ENCODE measurements at places on chromosomes 16 and 17.

DNA sequence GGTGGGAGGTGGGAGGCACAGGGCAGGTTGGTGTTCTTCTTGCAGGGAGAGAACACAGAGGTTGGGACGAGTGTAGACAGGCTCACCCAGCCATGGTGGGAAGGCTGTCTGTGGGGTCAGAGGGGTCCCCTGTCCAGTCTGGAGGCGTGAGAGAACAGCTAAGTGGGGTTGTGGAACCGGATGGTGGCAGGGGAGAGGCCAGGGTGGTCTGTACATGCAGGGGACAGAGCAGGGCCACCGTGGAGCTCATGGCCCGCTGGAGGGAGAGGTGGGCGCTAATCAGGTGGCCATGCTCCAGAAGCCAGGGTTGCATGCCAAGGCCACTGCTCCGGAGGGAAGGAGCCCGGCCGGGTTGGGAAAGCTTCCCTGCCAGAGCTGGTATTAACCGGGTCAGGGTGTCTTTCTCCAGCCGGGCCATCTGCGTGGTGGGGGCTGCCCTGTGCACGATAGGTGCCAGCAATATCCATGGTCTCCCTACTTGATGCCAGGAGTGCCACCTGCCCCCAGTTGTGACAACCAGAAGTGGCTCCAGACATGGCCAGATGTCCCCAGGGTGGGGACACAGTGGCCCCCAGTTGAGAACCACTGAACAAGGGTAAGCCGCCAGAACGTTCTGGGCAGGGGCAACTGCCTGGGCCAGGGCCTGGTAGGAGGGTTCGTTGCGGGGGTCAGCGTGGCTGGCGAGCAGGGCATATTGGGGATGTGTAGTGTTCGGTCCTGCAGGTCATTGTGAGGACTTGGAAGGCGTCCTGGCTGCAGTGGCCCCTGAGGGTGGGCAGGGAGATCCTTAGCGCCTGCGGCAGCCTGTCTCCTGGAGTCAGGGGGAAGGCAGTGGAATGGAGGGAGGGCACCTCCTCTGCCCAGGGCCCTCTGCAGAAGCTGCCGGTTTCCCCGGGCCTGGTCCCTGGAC, 5.1 kb downstream of the SNN start:
- DNase-seq = no peak

DNA sequence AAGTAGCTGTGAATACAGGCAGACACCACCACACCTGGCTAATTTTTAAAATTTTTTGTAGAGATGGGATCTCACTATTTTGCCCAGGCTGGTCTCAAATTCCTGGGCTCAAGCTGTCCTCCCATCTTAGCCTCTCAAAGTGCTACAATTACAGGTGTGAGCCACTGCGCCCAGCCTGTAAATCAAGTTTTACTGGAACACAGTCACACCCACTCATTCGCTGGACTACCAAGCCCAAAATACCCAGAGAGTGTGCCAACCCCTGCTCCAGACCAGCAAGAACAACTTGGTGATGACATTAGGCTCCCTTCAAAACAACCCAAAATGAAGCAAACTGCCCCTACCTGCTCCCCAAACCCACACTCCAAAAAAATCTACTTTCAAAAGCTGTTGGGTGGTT, 36.0 kb downstream of the TVP23A start:
- DNase-seq = no peak

DNA sequence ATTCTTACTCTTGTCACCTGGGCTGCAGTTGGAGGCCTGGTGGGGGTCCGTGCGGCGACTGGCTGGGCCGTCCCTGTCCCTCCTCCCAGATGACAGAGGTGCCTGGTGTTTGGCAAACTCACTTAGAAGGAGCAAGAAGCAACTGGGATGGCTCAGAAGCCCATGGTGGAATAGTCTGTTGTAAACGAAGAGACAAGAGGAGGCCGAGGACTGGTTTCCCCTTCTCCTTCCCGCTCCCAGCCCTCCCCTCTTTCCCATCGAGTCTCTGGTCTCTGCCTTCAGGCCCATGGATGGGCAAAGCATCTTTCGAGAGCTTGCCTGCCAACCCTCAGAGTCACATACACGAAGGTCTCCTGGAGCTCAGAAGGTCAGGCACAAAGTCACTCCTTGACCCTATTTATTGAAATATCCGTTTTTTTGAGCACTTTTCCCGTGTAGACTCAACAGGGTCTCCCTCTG, 364.4 kb downstream of the SEC14L1 start:
- no peak for DNase-seq

- no peak for DNase-seq
Measured at GRCh38 chr16:28863929-28864793, 518 bp downstream of the SH2B1 start.

GRCh38 chr16:1105888-1106620, 10.0 kb upstream of the C1QTNF8 start:
- DNase-seq = no peak

GRCh38 chr16:30121741-30122571, 1.1 kb downstream of the MAPK3 start:
- peak; percentile 86 for DNase-seq

DNA sequence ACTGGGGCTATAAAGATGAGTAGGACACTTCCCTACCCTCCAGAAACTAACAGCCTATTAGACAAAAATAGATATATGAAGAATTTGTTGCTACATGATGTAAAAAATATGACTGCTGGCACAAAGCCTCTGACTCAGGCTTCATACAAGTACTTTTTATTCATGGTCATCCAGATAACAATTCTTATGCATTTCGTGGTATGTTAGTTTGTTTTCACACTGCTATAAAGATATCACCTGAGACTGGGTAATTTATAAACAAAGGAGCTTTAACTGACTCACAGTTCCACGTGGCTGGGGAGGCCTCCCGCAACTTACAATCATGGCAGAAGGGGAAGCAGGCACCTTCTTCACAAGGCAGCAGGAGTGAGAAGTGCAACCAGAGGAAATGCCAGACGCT, 112.5 kb upstream of the HLF start:
- no peak for DNase-seq

DNA sequence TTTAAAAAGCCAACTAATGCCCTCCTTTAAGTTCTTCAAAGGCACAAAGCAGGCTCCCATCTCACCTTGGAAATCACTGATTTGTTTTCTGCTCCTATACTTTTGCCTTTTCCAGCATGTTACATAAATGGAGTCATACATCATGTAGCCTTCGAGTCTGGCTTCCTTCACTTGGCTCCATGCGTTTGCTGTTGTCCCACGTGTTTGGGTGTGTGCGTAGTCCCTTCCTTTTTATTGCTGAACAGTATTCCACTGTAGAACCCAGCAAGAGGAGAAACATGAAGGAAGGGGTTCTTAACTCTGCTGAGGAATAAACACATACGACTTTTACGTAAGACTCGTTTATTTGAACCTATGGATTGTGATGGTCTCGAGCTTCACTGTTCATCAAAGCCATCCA, 82.0 kb downstream of the GPRC5B start:
- no peak for DNase-seq

GRCh38 chr17:17613708-17614114, 22.2 kb upstream of the PEMT start:
- no peak for DNase-seq

DNA sequence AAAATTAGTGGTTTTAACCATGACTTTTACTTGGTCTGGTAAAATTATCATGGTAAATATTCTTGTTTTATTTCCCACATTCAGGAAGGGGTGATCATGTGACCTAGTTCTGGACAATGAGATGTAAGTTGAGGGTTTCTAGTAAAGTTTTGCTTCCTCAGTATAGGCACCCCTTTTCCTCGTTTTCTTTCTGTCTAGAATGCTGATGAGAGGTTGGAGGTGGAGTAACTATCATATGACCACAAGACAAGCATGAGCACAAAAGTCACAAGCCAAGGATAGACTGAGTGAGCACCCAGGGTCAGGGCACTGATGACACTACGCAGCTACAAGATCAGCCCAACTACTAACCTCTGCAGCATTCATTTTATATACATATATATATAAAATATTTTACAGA, 53.9 kb downstream of the MYO1D start:
- DNase-seq = no peak

DNA sequence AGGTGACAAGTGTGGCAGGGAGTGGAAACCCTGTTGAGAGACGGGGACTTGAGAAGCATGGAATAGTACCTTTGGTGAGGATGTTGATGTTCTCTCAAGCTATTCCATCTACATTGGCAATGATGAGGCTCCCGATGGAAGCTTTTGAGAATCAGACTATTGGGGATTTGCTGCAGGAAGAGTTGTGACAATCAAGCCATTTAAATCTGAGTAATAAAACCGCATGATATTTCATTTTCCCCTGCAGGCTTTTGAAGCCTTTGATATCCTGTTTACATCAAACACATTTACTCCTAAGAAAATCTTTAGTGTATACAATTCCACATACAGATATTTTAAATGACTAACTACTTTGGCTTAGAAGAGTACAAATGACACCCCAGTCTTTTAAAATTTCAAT, 49.0 kb upstream of the CRYM start:
- DNase-seq = no peak

DNA sequence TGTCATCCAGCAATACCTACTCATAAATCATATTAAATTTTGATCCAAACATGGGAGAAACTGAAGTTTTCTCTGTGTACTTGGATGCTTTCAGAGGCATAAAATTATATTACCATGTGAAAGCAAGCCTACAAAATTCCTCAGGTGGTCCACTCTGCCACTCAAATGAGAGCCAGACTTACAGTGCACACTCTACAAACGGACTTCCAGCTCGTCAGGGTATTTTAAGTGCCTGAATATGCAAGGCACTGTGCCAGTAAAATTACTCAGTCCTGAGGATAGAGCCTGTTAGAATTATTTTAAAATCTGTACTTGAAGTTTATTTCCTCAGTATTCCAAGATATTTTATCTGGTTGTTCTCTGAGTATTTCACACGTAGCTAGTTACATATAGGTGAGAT, 54.5 kb downstream of the TENT4B start:
- DNase-seq = no peak

DNA sequence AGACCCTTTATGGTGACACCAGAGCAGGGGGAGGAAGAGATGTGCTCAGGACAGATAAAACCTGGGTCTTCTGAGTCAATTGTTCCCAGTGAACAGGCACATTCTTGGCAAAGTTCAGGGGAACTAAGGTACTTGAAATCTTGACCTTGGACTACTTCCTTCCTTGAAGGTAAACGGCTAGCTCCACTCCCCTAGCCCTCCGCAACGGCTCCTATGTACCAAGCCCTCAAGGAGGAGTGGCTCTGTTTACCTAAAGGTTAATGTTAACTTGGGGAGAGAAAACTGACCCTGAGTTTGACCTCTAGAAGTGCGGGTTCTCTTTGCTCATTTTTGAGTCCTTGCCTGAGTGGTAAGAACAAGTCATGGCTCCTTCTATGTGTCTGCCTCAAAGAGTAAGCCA, 7.8 kb downstream of the TTLL6 start:
- no peak for DNase-seq

GRCh38 chr16:52451971-52452421, 94.9 kb downstream of the TOX3 start:
- no peak for DNase-seq

DNA sequence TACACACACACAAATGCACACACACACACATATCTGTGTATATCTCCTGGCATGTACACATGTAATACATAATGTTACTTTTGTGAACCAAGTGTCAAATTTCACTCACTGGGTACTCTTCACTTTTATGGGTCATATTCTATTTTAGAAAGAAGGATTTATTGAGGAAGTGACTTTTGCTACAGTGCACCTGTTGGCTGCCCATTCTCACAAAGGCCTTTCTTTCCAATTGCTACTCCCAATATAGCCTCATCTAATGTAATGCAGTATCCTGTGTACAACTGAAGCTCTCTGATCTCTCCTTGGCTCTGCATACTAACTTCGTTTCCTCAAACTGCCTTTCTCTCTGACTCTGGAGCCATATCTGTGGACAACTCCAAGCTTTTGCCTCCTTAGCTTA, 107.5 kb downstream of the ABCA8 start:
- no peak for DNase-seq

- DNase-seq = no peak
Measured at GRCh38 chr17:50203604-50204345, 2.3 kb upstream of the COL1A1 start.

DNA sequence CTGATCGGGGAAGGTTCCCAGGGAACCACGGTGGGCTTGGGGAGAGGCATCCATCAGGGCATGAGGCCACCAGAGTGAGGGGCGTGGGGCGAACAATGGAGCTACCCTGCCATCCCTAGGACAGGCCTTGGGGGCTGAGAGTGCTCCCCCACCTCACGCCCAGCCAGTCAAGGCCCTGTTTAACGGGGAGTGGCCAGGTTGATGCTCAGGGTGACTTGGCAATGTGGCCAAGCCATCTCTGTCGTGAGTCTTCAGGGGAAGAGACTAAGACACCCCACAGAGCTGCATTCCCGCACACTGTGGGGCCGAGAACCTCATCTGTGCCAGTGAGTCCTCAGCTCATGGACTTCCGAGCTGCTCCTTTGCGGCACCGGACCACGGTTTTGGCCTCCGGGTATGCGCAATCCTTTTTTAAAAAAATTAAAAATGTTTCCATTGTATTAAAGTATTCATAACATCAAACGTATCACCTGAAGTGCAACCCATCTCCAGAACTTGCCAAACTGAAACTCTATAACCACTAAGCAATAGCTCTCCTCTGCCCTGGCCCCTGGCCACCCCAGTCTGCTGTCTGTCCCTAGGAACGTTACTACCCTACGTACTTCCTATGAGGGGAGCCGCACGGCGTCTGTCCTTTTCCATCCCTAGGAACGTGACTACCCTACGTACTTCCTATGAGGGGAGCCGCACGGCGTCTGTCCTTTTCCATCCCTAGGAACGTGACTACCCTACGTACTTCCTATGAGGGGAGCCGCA, 71.8 kb upstream of the DOC2B start:
- peak; percentile 57 for DNase-seq

DNA sequence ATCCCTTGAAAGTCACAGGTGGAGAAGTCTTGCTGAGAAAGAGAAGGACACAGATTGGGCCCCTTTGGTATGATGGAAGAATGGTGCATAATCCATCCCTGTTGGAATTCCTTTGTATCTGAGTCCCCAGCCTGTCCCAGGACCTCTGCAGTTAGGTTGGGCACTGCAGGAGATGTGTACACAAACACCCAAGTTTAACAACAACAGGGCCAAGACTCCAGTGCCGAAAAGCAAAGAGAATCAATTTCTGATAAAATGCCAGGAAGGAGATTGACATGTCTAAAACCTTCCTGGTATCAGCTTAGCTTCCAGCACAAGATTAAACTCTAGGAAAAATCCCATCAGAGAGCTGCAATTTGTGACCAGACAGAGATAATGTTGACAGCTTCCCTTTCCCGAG, 32.9 kb downstream of the KATNIP start:
- DNase-seq = no peak

Measured in ascending aorta (tissue), 2 donors.